GM23248 (cell line): ENCODE measurements at places on chromosomes 4 and X. TPM values are rescaled to one million over a fixed set of nuclear protein-coding genes. Genes with fewer than 3 reads are reported as not detected.

Gene TLR6
- 0.76 and 3.4 TPM in 2 replicates for total RNA-seq

Gene RPS6KA6
- total RNA-seq, result 5.4 and 6.2 TPM in 2 replicates

Gene JCHAIN
- 2.3 and 3.0 TPM in 2 replicates for total RNA-seq

Gene MAML3
- total RNA-seq, result 1.5 and 1.9 TPM in 2 replicates

Gene ODAPH
- total RNA-seq, result not detected in 2 replicates

Gene TLR2
- not detected in 2 replicates for total RNA-seq

Gene SERPINA7
- not detected in 2 replicates for total RNA-seq

Gene ADH7
- total RNA-seq, result not detected in 2 replicates

Gene CCDC160
- total RNA-seq, result not detected in 2 replicates

Gene FRMD7
- total RNA-seq, result 0.11 TPM in 1 of 2 replicates, not detected in the other

Gene AFP
- total RNA-seq, result not detected in 2 replicates

Gene RAB41
- not detected in 2 replicates for total RNA-seq

Gene GPR82
- not detected in 2 replicates for total RNA-seq

Gene KIF4A
- 5.6 and 7.5 TPM in 2 replicates for total RNA-seq

DNA sequence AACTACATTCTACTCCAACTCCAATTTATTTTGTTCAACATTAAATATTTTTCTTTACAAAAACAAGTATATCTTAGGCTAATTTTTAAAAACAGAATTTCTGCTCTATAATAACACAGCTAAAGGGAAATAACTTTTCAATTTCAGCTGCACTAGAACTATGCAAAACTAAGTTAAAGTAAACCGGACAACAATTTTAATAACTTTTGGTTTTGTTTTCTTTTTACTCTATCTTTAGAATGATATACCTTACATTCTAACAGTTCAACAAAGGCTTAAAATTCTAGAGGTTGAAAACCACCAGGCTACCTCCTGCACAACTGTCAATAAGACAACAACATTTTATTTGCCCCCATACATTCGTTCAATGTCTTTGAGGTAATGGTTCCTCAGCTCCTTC lies 18.7 kb upstream of the KCNE5 start:
- H3K27ac ChIP-seq, result no peak overlapping the region
- no peaks in the 10 kb centered on the region for H3K27me3 ChIP-seq
- no peaks in the 10 kb centered on the region for H3K36me3 ChIP-seq
- H3K4me3 ChIP-seq, result no peak overlapping the region

DNA sequence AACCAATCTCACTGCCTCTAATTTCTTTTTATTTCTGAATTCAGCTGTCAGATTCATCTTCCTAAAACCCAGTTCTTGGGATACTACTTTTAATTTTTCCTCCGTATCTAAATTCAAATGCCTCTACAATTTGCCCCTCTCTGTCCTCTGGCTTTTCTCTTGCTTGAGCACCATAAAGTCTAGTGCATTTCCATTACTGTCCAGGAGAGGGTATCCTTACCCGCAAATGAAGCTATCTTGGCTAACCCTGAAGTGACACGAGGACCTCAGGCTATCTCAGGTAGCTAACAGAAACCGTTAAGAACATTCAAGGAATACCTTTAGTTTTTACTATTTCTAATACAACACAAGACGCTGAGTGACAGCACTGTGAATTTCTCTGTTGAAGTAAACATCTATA lies 49.4 kb upstream of the PRR32 start:
- DNase-seq, result peak; percentile 0
- no peak overlapping the region for H3K4me3 ChIP-seq
- H3K4me1 ChIP-seq, result no peaks in the 10 kb centered on the region
- no peak overlapping the region for H3K27ac ChIP-seq
- no peaks in the 10 kb centered on the region for H3K36me3 ChIP-seq

GRCh38 chr4:1808851-1809753 lies 16.0 kb downstream of the FGFR3 start:
- H3K27ac ChIP-seq, result no peak overlapping the region
- no peaks in the 10 kb centered on the region for H3K36me3 ChIP-seq
- no peaks in the 10 kb centered on the region for H3K27me3 ChIP-seq
- DNase-seq, result no peak
- no peaks in the 10 kb centered on the region for H3K4me1 ChIP-seq

DNA sequence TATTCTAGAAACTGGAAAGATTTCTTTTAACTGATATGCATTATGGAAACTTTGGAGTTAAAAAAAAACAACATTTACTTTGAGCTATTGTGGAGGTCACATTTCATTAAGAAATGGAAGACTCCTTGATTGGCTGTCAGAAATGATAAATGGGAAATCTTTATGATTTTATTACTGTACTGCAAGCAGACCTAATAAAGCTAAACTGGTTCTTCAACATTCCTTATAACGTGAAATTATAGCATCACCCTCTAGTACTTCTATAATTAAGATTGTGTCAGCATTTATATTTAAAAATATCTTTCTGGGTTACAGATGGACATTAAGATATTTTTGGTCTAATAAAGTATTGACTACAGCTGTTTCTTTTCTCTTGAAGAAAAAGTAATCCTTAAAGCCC lies 213.8 kb upstream of the PACRGL start:
- H3K27ac ChIP-seq, result no peak overlapping the region
- no peak overlapping the region for H3K4me3 ChIP-seq
- peaks cover 12% of the 10 kb centered on the region; the same call in 1 of the 2 replicates for H3K36me3 ChIP-seq
- peaks cover 15% of the 10 kb centered on the region for H3K4me1 ChIP-seq
- no peaks in the 10 kb centered on the region for H3K27me3 ChIP-seq

- no peak overlapping the region for H3K27ac ChIP-seq
- DNase-seq, result no peak
- no peak overlapping the region for H3K4me3 ChIP-seq
- H3K27me3 ChIP-seq, result no peaks in the 10 kb centered on the region
Observed at GRCh38 chrX:18753631-18754030, 46.2 kb downstream of the PPEF1 start.

DNA sequence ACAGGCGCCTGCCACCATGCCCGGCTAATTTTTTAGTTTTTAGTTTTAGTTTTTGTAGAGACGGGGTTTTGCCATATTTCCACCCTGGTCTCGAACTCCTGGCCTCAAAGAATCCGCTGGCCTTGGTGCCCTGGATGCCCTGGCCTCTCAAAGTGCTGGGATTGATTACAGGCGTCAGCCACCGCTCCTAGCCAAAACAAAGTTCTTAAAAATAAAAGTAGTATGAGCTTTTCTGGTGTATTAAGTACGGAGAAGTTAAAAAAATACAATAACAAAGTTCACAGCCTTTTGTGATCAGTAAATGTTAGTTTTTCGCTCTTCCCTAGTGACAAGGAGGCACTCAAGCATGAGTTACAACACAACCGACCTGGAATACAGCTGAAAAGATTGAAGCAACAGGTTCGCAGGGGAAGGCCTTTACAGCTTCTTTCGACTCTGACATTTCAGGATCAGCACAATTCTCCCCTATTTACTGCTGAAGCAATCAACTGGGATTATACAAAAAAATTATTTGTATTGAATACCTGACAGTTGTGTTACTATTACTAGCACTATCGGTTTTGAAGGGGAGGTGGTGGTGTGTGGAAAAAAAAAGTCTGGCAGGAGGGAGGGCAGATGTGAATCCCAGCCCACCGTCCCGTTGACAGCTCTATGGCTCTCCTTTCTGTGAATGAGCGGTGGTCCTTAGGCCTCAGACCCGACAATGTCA lies 893 bp upstream of the METAP1 start:
- H3K36me3 ChIP-seq, result no peaks in the 10 kb centered on the region
- no peaks in the 10 kb centered on the region for H3K27me3 ChIP-seq
- DNase-seq, result peak; percentile 55
- peak overlapping the region; percentile 94 for H3K27ac ChIP-seq
- peak overlapping the region; percentile 81 for H3K4me3 ChIP-seq

- no peaks in the 10 kb centered on the region for H3K36me3 ChIP-seq
- H3K27me3 ChIP-seq, result no peaks in the 10 kb centered on the region
- H3K27ac ChIP-seq, result no peak overlapping the region
- DNase-seq, result no peak
Observed at GRCh38 chr4:118226311-118227010, 126.3 kb downstream of the PRSS12 start.

- H3K27me3 ChIP-seq, result no peaks in the 10 kb centered on the region
- H3K4me3 ChIP-seq, result peak overlapping the region; percentile 68
- peak overlapping the region; percentile 81 for H3K27ac ChIP-seq
- no peaks in the 10 kb centered on the region for H3K4me1 ChIP-seq
- DNase-seq, result peak; percentile 69
- no peaks in the 10 kb centered on the region for H3K36me3 ChIP-seq
Observed at GRCh38 chrX:153333266-153333665, 687 bp upstream of the ZNF275 start.

GRCh38 chrX:15758140-15758539 lies 20.1 kb downstream of the CA5B start:
- no peak overlapping the region for H3K4me3 ChIP-seq
- no peaks in the 10 kb centered on the region for H3K27me3 ChIP-seq
- DNase-seq, result no peak

GRCh38 chr4:64272432-64272831 lies 136.8 kb downstream of the TECRL start:
- no peak overlapping the region for H3K27ac ChIP-seq
- no peaks in the 10 kb centered on the region for H3K4me1 ChIP-seq
- no peak for DNase-seq
- H3K4me3 ChIP-seq, result no peak overlapping the region
- no peaks in the 10 kb centered on the region for H3K27me3 ChIP-seq

- no peak overlapping the region for H3K27ac ChIP-seq
- H3K36me3 ChIP-seq, result no peaks in the 10 kb centered on the region
- no peak overlapping the region for H3K4me3 ChIP-seq
- H3K27me3 ChIP-seq, result no peaks in the 10 kb centered on the region
Observed at GRCh38 chrX:105646592-105647372, 175.6 kb upstream of the NRK start.

GRCh38 chr4:6201580-6202091 lies 1.3 kb upstream of the JAKMIP1 start:
- H3K27ac ChIP-seq, result no peak overlapping the region
- H3K27me3 ChIP-seq, result peaks cover 14% of the 10 kb centered on the region
- H3K36me3 ChIP-seq, result no peaks in the 10 kb centered on the region
- H3K4me3 ChIP-seq, result no peak overlapping the region

DNA sequence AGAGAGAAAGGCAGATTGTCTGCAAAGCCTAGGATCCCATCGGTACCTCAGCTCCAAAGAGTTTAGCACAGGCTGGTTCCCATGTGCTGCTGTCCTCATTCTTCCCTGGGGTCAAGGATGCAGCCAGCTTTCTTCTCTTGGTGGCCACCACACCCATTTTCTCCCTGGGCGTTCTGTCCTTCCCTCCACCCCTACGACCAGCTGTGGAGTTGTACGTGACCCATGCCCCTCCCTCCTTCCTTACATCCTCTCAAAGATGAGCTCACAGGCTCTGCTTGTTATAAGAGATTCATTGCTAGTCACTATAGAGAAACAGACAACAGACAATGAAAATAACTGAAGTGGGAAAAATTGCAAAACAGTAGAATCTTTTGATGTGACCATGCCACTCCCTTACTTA lies 74.0 kb upstream of the KLF3 start:
- H3K27me3 ChIP-seq, result no peaks in the 10 kb centered on the region
- H3K4me3 ChIP-seq, result no peak overlapping the region
- no peaks in the 10 kb centered on the region for H3K4me1 ChIP-seq
- no peaks in the 10 kb centered on the region for H3K36me3 ChIP-seq
- H3K27ac ChIP-seq, result no peak overlapping the region

- no peaks in the 10 kb centered on the region for H3K36me3 ChIP-seq
- DNase-seq, result no peak
- H3K27ac ChIP-seq, result no peak overlapping the region
- H3K4me3 ChIP-seq, result no peak overlapping the region
- H3K27me3 ChIP-seq, result no peaks in the 10 kb centered on the region
Observed at GRCh38 chr4:38728631-38729141, 54.1 kb downstream of the TLR10 start.

- H3K27me3 ChIP-seq, result no peaks in the 10 kb centered on the region
- H3K4me3 ChIP-seq, result no peak overlapping the region
- H3K27ac ChIP-seq, result no peak overlapping the region
- H3K36me3 ChIP-seq, result no peaks in the 10 kb centered on the region
Observed at GRCh38 chr4:91116861-91117260, 989.7 kb downstream of the CCSER1 start.

GRCh38 chr4:8329859-8330761 lies 60.6 kb downstream of the HTRA3 start:
- peaks cover 9% of the 10 kb centered on the region for H3K4me1 ChIP-seq
- H3K27ac ChIP-seq, result no peak overlapping the region

DNA sequence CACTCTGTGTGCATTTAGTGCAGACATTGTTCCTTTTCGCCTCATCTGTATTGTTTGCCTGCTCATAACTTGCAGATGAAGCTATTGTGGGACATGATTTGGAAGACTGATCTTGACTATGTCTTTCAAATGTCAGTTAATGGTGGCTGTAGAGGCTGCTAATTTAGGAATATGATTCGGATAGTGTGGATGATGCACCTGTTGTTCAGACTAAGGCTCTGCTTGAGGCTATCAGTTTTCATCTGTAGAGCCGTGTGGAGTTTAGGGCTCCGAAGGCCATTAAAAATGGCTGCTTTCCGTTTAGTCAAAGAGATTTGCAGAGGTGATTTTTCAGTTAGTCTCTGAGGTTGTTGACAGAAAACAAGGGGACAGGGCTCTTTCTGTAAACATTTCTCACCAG lies 102.0 kb downstream of the GBA3 start:
- no peak overlapping the region for H3K27ac ChIP-seq
- H3K27me3 ChIP-seq, result no peaks in the 10 kb centered on the region
- no peaks in the 10 kb centered on the region for H3K36me3 ChIP-seq
- DNase-seq, result no peak
- H3K4me3 ChIP-seq, result no peak overlapping the region

DNA sequence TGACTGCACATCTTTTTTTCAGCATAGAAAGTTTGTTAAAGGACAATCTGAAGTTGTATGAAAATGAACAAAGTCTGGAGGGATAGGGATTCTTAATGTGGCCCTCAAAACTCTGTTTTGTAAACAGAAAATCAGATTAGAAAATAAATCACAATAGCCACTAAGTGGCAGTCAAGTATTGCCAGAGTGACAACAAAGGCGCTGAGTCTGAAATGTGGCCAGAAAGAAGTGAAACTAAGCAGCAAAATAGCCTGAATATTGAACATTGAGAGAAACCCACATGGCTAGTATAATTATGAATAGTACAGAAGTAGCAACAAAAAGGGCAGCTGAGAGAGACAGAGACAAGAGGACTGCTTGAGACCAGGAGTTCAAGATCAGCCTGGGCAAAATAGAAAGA lies 81.1 kb upstream of the CT45A1 start:
- no peak for DNase-seq
- no peak overlapping the region for H3K4me3 ChIP-seq
- H3K36me3 ChIP-seq, result no peaks in the 10 kb centered on the region
- H3K4me1 ChIP-seq, result no peaks in the 10 kb centered on the region
- H3K27ac ChIP-seq, result no peak overlapping the region
- H3K27me3 ChIP-seq, result no peaks in the 10 kb centered on the region

- no peak overlapping the region for H3K4me3 ChIP-seq
- H3K4me1 ChIP-seq, result no peaks in the 10 kb centered on the region
- no peaks in the 10 kb centered on the region for H3K27me3 ChIP-seq
- no peak for DNase-seq
- H3K27ac ChIP-seq, result no peak overlapping the region
Observed at GRCh38 chrX:19899217-19899788, 11.9 kb upstream of the SH3KBP1 start.

- H3K4me3 ChIP-seq, result no peak overlapping the region
- no peak for DNase-seq
Observed at GRCh38 chrX:3994315-3994714, 280.9 kb upstream of the PRKX start.
